ENCODE measurements at places on chromosomes 6 and 20.

- no peak for DNase-seq
Observed at GRCh38 chr6:35311390-35312075, 13.9 kb downstream of the DEF6 start.

DNA sequence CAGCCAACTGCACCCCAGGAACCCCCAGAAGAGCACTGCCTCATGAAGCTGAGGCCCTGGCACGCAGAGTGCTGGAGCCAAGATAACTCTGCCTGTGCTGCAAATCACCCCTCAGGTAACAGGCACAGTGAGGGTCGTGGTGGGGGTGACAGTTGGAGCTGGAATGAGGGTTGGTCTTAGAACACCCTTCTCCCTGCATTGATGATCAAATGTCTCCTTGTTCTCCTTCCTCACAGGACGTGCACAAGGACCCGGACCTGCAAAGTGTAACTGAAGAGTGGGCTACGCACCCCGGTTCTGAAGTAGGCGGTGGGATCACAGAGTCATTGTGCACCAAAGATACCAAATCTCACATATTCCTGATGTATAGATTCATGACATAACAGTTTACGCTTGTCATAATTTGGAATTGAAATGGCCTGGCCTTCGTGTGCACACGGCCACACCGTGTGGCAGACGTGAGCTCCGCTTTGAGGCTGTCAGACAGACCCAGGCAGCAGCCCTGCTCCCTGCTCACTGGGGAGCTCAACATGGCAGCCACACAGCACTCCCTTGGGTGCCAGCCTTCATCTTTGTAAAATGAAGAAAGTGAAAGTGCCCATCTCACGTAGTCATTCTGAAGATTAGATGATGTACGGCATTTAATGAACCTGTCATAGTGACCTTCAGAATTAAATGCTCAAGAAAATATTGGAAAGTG lies 8.8 kb downstream of the THBS2 start:
- no peak for DNase-seq

- DNase-seq = no peak
Observed at GRCh38 chr6:91613481-91613880, 1026.6 kb upstream of the MAP3K7 start.

GRCh38 chr6:14037402-14038277 lies 79.9 kb upstream of the CD83 start:
- DNase-seq = no peak

DNA sequence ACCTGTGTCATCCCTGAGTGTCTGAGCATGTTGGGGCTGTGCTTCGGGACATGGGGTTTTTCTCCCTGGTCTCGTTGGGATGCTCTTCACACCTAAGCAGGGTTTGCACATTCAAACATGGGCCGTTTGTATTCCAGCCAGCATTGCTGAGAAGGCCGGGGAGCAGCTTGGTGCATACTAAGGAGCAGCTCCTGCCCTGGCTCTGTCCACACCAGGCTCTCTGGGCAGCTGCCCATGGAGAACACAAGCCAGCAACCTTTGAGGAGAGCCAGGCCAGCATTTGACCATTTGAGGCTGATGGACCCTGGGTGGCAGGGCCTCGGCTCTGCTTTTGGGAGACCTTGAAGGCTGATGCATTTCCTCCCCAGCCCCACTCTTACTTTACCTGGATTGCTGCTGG lies 92.1 kb downstream of the PHACTR3 start:
- no peak for DNase-seq

GRCh38 chr6:15916581-15916980 lies 212.3 kb upstream of the MYLIP start:
- DNase-seq = no peak

- no peak for DNase-seq
Observed at GRCh38 chr6:167569879-167570278, 245.0 kb downstream of the TTLL2 start.

- peak; percentile 20 for DNase-seq
Observed at GRCh38 chr6:119173249-119174084, 95.0 kb upstream of the FAM184A start.

- no peak for DNase-seq
Observed at GRCh38 chr6:166643891-166644590, 17.0 kb upstream of the RPS6KA2 start.

DNA sequence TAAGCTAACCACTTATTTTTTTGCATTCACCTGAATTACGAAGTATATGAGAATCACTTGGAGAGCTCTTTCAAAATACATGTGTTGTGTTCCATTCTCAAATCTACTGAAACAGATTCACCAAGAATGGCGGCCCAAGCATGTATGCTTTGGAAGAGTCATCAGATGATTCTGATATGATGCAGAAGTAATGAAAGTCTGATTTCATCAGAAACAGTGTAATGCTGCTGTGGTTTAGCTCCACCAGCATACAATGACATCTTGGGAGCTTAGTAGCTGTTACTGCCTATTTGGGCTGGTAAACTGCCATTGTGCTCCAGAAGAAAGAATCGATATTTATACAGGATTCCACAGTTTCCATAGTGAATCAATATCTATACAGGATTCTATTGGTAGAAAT lies 52.9 kb downstream of the UBR2 start:
- DNase-seq = no peak

DNA sequence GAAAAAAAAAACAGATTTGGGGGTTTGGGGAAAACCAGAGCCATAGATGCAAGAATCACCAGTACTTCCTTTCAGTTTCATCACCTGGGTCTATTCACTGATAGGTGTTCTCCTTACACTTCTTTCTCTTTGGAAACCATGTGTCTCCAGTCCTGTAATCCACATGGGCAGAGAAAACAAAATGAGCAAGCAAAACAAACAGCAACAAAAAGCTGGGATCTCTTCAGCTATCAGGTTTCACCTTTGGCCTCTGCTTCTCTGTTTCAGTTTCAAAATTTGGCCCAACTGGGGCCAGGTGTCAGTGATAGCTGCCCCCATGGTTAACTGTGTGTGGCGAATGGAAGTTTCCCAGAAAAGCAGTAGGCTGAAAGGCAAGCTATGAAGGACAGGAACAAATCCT lies 220.0 kb upstream of the THBS2 start:
- DNase-seq = no peak

DNA sequence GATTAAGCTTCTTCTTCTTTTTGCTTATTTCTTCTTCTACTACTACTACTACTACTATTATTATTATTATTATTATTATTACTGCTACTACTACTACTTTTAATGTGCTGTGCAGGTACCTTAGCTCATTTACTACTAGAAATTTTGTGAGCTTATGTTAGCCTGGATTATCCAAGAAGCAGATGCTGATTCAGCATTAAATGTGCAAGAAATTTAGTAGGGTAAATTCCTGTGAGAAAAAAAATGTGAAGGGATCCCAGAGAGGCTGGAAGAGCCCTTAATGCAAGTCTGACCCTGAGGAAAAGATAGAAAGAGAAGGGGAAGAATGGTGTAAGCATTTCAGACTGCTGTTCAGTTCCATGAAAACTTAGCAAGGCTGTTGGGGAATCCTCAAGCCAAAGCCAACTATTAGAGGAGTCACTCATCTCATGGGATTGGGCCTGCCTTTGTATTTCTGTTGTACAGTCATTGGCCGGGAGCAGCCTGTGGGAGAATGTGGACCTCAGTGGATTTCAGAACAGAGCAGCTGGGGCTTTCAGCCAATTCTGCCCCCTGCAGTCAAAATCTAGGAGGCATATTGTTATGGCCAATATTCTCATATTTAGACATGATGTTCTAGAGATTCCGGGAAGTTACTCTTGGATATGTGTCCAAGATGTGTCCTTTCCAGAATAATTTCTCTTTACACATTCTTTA lies 37.2 kb upstream of the TSPYL1 start:
- peak; percentile 9 for DNase-seq

DNA sequence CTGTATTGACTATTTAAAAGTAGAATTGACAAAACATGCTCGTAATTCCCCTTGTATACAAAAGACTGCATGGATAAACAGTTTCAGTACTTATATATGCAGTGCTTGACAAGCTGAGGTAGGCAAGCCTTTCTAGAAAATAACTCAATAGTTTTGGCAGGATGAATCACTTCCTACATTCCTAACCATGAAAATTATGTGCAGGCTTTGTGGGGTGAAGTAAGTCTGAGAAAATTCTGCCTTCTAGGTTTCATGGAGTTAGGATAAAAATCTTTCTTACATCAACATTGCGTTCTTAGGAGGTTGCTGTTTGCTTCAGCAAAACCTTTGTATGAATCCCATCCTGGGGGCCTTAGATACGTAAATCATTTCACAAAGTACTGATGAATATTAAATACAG lies 801.4 kb upstream of the EYS start:
- no peak for DNase-seq

GRCh38 chr6:106823732-106824351 lies 150.7 kb downstream of the CD24 start:
- no peak for DNase-seq

DNA sequence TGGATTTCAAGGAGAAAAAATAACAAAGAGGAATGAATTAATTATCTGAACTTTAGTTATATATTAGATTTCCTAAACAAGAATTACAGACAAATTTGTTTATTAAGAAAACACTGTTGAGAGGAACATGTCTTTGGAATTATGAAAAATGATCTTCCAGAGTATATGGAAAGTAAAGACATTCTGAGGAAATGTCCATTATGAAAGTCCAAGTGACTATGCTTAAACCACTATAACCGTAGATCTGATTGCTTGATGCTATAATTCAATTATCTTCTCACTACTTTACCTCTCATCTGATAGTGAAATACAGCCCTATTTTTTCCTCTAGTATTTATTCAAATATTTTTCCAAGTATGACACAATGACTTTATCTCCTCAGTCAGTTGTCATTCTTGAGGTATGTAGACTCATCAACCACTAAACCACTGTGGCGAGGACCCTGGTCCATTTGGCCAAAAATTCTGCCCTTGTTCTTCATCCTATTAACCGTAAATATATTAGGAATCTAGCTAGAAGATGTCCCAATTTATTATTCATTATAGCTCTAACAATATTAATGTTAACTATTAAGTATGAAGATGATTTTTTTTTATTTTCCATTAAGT lies 37.3 kb upstream of the AHI1 start:
- DNase-seq = no peak

DNA sequence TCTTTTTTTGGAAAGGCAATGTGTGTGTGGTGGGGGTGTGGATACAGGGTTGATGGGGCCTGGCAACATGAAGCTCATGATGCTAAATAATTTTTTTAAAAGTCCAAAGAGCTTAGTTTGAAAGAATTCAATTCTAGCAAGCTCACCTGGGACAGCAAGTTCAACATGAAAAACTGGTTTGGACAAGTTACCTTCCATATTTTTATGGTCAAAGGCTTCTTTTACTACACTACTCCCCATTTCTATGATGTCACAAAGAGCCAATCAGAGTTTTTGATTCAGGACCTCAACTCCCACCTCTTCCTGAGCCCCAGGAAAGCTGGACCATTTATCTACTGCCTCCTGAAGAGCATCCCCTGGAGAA lies 66.1 kb upstream of the CTNNBL1 start:
- DNase-seq = no peak

GRCh38 chr6:106858653-106859092 lies 115.9 kb downstream of the CD24 start:
- no peak for DNase-seq

DNA sequence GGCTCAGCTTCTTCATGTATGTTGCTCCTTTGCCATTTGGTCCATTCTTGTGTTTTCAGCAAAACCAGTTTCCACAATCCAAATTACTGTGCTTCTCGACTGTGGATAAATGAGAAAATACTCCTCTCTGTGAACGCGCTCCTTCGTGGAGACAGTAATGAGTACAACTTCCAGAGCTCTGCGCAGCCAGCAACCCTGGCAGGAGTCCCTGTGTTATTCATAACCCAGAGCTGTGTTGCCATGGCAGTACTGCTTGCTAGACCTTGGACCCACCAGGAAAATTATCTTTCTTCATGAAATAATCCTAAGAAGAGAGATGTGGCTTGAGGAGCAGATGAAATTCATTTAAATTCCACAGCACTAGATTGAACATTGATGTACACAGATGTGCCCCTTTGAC lies 73.7 kb downstream of the SLC22A3 start:
- no peak for DNase-seq

- DNase-seq = no peak
Observed at GRCh38 chr6:167152862-167153261, 4.9 kb downstream of the GPR31 start.

GRCh38 chr6:112877134-112878100 lies 530.3 kb downstream of the RFPL4B start:
- no peak for DNase-seq

DNA sequence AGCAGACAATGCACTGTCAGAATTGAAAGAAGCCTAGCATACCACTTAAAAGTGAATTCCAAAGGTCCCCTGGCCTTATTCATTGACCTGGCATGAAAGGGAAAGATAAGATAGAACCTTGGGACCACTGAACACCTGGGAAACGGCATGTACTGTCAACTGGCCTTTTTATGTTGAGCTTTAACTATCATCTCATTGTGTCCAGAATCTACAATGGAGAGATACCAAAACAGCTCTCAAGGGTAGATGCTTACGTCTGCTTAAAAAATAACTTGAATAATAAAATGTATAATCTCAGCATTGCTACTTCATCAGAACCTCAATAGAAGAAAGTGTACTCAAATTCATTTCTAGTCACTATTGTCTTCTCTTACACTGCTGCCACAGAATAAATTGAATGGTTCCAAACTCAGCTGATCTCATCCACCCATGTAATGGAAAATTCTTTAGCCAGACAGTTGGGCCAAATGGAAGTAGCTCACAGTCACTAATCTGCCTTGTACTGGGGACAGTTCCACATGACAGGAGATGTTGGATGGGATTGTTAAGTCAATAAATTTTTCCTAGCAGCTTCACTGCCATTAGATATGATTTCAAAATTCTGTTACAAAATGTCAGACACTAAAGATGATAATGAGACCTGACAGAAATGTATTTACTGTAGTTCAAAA lies 93.8 kb downstream of the MLIP start:
- no peak for DNase-seq

- no peak for DNase-seq
Observed at GRCh38 chr6:43705996-43706395, 18.4 kb upstream of the MRPS18A start.

GRCh38 chr20:8094850-8095249 lies 37.2 kb upstream of the PLCB1 start:
- DNase-seq = no peak

GRCh38 chr6:44800171-44800783 lies 412.8 kb downstream of the CDC5L start:
- no peak for DNase-seq

DNA sequence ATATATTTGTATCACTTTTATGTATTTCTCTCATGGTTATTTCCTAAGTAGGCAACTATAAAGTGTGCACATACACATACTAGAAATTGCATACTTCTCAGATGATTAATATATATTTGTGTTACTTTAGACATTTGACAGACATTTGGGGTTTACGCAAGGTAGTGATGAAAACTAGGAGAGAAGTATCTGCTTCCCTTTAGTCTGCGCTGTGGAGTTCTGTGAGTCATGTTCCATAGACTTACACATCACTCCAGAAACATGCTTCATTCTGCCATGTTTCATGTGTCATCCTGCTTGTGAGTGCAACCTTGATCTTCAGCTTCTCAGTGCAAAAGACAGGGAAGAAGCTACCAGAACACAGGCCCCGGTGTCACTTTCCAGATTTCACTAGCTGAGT lies 200.7 kb upstream of the BMP2 start:
- no peak for DNase-seq

Data from HAP-1 (cell line).